Endodermal cell (in vitro differentiated cells): ENCODE measurements at places on chromosomes 16 and 17. TPM values are rescaled to one million over a fixed set of nuclear protein-coding genes. Genes with fewer than 3 reads are reported as not detected.

Gene ZC3H7A
- total RNA-seq: 38.5 and 46.1 TPM in 2 replicates

Gene SLC22A31
- 9.7 and 11.4 TPM in 2 replicates for total RNA-seq

Gene RTN4RL1
- 17.2 and 19.6 TPM in 2 replicates for total RNA-seq

Gene CDH1
- 118 to 218 TPM (median 119 TPM) in 3 replicates for total RNA-seq

GRCh38 chr16:25512041-25512440 lies 179.7 kb upstream of the HS3ST4 start:
- DNase-seq: no peak

- no peak for DNase-seq
These were observed 484.6 kb downstream of the KIF2B start for GRCh38 chr17:54307351-54307750.

- DNase-seq: peak; percentile 70
These were observed 787 bp downstream of the AMDHD2 start for GRCh38 chr16:2520784-2521531.

GRCh38 chr16:15592324-15592723 lies 50.6 kb downstream of the MARF1 start:
- DNase-seq: peak; percentile 51

GRCh38 chr17:40178021-40178601 lies 841 bp downstream of the RAPGEFL1 start:
- peak; percentile 92 for DNase-seq
